Kasumi-1 (cell line): ENCODE measurements at places on chromosomes 7 and 10.

DNA sequence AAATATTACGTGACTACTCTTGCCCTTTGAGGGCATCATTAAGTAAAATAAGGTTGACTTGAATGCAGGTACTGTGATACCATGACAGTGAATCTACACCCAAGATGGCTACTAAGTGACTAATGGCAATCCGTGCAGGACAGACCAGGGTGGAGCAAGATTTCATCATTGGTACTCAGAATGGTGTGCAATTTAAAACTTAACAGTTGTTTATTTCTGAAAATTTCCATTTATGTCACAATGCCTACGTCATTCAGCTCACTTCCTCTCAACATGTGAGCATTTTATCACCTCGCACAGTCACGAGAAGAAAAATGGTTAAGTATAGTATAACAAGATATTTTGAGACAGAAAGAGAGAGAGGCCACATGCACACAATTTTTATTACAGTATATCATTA is 50.3 kb upstream of the MET start:
- DNase-seq: no peak

GRCh38 chr10:88064608-88065382 is 201.4 kb downstream of the PTEN start:
- DNase-seq: peak; percentile 78

GRCh38 chr7:132240821-132241422 is 335.3 kb downstream of the PLXNA4 start:
- no peak for DNase-seq

DNA sequence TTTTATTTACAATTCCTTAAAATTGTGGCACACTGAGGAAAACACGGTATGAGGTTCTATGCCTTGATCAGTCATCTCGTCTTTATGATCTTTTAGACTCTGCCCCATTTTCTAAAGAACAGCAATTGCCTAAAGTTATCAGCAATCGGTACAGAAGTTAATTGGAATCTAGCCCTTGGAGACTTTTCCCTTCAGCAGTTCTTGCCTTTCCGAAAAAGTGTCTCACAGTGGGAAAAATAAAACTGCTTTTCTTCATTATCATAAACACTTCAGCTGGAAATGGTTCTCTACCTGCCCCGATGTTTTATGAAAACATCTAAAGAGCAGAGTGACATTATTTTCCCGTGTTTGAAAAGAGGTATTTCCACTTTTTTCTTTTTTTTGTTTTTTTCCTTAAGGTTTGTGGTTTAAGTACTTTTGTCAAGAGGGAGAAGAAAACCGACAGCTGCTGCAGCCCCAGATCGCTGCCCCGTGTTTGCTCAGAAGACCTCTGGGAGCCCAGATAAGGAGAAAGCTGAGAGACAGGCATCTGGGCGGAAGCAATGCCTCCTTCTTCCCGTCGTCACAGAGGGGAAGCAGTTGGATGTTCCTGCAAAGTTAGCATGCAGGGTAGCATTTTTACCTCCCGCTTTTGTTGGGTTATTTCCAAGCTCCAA is 149.7 kb downstream of the FRMD4A start:
- DNase-seq: no peak

GRCh38 chr10:74035303-74035702 is 37.4 kb downstream of the VCL start:
- DNase-seq: peak; percentile 60

DNA sequence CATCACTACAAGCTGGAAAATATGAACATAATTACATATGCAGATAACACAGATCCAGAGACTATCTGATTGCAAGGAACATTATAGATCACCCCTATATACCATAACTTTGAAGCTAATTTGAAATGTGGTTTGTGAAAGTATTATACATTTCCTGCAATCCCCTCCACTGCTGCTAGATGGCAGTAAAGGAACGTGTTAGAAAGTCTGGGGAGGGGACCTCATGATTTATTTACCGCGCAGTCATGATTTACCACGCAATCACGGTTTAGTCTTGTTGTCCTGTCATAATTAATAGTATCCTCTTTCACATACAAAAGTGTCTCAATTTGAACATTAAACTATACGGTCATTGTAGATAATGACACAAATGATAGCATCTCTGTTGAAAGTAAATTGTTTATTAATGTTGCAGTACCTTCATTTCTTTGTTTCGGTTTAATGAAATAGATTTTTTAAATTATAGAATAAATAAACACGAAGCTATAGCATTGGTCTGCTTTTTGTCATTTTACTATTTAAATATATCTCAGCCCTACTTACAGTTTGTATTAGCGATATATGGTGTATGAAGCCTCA is 145.3 kb upstream of the PRSS1 start:
- peak; percentile 78 for DNase-seq
